ENCODE measurements at places on chromosomes 11 and 22. TPM values are rescaled to one million over a fixed set of nuclear protein-coding genes. Genes with fewer than 3 reads are reported as not detected.

The OR52H1 gene
- total RNA-seq = not detected

The GSTT2B gene
- 5.3 TPM for total RNA-seq

The KDM4E gene
- total RNA-seq = not detected

The PHRF1 gene
- 27.7 TPM for total RNA-seq

The PRR33 gene
- not detected for total RNA-seq

The OR8G1 gene
- not detected for total RNA-seq

The PKDREJ gene
- not detected for total RNA-seq

The DUSP8 gene
- total RNA-seq = 0.11 TPM

The SAA2 gene
- not detected for total RNA-seq

The NAGA gene
- 40.4 TPM for total RNA-seq

The MMP10 gene
- total RNA-seq = 0.97 TPM

The SCGB1C1 gene
- not detected for total RNA-seq

The INS gene
- not detected for total RNA-seq

The CYTH4 gene
- not detected for total RNA-seq

The TUBA8 gene
- total RNA-seq = 0.32 TPM

The POU2AF2 gene
- total RNA-seq = not detected

The GGTLC2 gene
- total RNA-seq = not detected

The TTC36 gene
- 1.1 TPM for total RNA-seq

The ASPHD2 gene
- 1.4 TPM for total RNA-seq

The MFRP gene
- not detected for total RNA-seq

The GRM5 gene
- total RNA-seq = not detected

The PNPLA5 gene
- total RNA-seq = not detected

The APOL5 gene
- not detected for total RNA-seq

The ZBED4 gene
- 7.7 TPM for total RNA-seq

The ART1 gene
- not detected for total RNA-seq

The SPI1 gene
- total RNA-seq = not detected

The MIOX gene
- not detected for total RNA-seq

The CASP5 gene
- total RNA-seq = not detected

The SERPIND1 gene
- not detected for total RNA-seq

The NLRP14 gene
- not detected for total RNA-seq

The YAP1 gene
- 118 TPM for total RNA-seq

The SYT7 gene
- total RNA-seq = 1.5 TPM

The HBB gene
- total RNA-seq = not detected

The CD3G gene
- total RNA-seq = not detected

The TMEM41B gene
- 47.7 TPM for total RNA-seq

The YPEL4 gene
- total RNA-seq = 1.7 TPM

The LARGE2 gene
- total RNA-seq = not detected

The SLC35F2 gene
- total RNA-seq = 12.9 TPM

The DEFB131B gene
- total RNA-seq = not detected

The OR8A1 gene
- not detected for total RNA-seq

The SMTNL1 gene
- not detected for total RNA-seq

The KLHDC7B gene
- total RNA-seq = not detected

The SYNGR1 gene
- total RNA-seq = 6.1 TPM

The P2RY2 gene
- not detected for total RNA-seq

The CRYBB3 gene
- not detected for total RNA-seq

The TCP11L1 gene
- 42.6 TPM for total RNA-seq

The FGF4 gene
- not detected for total RNA-seq

The PPP1R14B gene
- 239 TPM for total RNA-seq

The RAPSN gene
- total RNA-seq = 0.13 TPM

The SLCO2B1 gene
- total RNA-seq = not detected

The KCNJ11 gene
- total RNA-seq = not detected

The BLID gene
- 4.1 TPM for total RNA-seq

The FCHSD2 gene
- 9.1 TPM for total RNA-seq

The SULT4A1 gene
- total RNA-seq = not detected
